ENCODE measurements at places on chromosomes 4 and X.

GRCh38 chrX:69503782-69504625 lies at the start of gene NALF2:
NALF2 (plus strand) TSS chrX:69504326; CDS start chrX:69505283, 957 bp downstream.
- DNase-seq, result no peak

- DNase-seq, result no peak
Observed at GRCh38 chr4:148207068-148207467, 235.1 kb downstream of the NR3C2 start.

- DNase-seq, result no peak
Observed at GRCh38 chr4:6474705-6475457, 2.5 kb upstream of the PPP2R2C start.

DNA sequence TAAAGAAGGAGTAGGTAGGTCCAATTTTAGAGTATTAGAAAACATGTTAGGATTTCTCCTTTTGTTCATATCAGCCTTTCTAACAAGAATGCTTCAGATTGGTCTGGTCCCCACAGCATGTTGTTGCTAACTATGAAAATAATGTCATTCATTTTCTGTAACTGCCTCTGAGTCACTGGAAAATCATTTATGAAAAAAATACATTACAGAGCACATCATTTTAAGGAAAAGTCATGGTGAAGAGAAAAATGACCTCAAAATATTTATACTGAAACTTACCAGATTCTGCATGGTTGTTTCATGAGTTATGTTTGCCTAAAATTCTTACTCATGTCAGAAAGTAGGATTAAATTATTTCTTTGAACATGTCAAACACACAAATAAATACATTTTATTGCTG lies 35.2 kb downstream of the DTHD1 start:
- DNase-seq, result no peak

- no peak for DNase-seq
Observed at GRCh38 chr4:30724247-30724646, 4.1 kb downstream of the PCDH7 start.

DNA sequence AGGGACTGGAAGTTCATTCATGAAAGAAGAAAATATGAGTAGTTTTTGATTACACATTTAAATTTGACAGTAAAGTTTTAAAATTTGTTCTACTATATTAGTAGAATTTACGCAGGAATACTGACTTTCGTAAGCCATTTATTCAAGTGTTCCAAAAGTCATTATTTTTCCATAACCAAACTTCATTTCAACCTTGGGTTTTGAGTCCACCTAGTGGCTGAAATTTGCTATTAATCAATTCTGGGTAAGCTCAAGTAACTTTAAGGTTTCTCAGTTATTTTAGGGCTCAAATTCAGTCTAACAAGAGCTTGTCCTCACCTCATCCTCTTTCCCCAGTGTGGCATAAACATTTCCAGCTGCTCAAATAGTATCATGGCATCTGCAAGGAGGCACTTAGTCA lies 175.4 kb downstream of the SH3BGRL start:
- no peak for DNase-seq

- DNase-seq, result no peak
Observed at GRCh38 chr4:185398618-185399017, 2.0 kb downstream of the ANKRD37 start.

- DNase-seq, result no peak
Observed at GRCh38 chr4:23878246-23878891, 11.5 kb downstream of the PPARGC1A start.

DNA sequence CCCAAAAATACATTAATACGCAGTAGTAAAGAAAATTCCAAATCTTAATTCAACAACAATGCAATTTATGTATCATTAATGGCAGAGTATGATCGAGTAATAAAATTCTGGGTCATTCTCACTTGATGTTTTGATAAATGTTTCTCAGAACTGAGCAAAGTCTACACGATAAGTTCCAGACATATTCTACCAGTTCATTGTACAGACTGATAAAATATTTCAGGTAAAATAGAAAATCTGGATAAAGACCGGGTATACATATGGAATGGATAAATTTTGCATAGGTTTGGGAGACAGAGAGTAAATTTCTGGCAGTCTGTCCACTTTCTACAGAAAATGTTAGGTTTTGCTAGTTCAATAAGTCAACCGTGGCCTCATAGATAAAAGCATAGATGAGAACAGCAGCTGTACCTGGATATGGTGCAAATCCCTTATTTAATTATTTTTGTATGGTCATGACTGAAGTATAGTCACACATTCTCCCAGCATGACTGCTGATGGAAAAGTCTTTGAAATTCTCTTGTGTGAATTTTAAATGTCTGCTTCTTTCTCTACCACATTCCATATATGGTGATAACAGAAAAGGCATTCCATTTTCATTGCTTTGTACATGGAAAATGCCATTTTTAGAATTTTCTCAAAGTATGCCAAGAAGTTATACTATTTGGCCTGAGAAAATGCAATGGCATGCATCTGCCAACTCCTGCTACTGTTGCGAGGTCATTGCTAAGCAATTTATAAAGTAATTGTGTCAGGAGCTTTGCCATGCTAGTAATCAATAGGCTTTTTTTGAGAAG lies 301.9 kb upstream of the ARSJ start:
- no peak for DNase-seq

GRCh38 chrX:17842769-17843525 lies 18.2 kb downstream of the RAI2 start:
- no peak for DNase-seq

- no peak for DNase-seq
Observed at GRCh38 chrX:39144323-39144722, 343.1 kb downstream of the MID1IP1 start.

DNA sequence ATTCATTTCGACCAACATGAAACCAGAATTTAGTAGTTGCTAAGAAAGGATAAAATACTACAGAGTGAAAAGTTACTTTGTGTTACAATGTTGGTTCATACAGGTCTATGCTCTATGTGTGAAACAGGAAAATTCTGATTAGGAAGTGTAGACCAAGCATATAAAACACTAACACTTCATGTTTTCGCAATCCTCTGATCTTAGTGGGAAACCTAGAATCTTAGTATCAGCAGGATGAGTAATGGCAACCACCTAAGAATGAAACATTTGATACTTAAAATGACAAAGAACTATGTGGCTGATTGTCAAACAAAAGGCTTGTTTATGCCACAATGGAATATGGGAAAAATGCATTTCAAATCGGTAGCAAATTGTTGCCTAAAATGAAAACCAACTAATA lies 116.1 kb downstream of the AMMECR1 start:
- no peak for DNase-seq

- no peak for DNase-seq
Observed at GRCh38 chr4:1218634-1219565, 30.0 kb downstream of the CTBP1 start.

- no peak for DNase-seq
Observed at GRCh38 chrX:5708251-5708650, 520.4 kb downstream of the NLGN4X start.

DNA sequence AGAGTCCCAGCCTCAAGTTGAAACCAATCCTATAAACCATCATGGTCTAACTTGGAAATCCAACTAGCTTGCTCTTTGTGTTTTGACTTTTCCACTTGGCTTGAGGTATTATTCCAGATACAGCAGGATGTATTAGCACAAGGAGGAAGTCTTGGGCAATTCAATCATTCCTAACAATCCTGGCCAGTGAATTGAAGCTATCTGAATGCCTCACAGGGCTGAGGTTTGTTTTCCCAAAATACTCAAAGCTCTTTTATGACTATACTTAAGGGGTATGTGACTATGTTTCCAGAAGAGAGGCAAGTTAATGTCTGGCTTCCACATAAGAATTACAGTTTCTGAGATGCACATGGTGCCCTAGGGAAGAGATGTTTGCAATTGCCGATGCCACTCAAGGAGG lies 66.8 kb upstream of the SH3RF1 start:
- no peak for DNase-seq

DNA sequence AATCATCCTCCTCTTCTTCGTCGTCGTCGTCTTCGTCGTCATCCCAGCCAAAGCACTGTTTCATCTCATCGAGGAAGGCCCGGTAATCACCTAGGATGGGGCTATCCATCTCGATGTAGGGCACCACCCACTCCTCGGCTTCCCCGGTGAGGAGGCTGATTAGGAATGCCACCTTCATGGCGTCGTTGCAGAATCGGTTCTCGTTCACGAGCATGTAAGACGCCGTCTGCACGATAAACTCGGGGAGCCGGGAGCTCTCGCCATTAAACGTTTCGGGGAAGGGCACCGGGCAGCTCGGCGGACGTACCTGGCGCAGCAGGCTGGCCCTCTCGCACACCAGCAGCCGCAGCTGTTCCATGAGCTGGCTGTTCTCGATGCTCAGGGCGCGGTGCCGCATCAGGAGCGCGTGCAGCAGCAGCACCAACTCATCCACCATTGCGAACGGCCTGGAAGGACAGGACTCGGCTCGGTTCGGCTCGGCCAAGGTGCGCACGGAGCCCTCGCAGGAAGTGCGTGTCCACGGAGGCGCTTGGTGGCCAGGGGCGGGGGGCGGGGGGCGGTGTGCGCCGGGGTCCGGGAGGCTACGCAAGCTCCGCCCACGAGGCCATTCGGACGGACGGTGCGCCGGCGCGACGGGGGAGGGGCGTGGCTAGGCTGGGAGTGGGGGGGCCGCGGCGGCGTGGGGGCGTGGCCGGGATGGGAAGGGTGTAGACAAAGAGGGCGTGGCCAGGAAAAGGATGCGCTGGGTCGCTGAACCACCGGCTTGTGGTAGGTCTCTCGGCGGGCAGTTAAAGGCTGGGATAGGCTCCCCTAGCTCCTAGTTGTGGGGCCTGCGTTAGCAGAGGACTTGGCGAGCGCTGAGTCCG lies at the start of gene LDOC1:
TSS of gene LDOC1 (minus strand) at position 544 of the 866 bp plus-strand sequence. CDS start at position 436, 108 bp downstream.
- peak; percentile 28 for DNase-seq

DNA sequence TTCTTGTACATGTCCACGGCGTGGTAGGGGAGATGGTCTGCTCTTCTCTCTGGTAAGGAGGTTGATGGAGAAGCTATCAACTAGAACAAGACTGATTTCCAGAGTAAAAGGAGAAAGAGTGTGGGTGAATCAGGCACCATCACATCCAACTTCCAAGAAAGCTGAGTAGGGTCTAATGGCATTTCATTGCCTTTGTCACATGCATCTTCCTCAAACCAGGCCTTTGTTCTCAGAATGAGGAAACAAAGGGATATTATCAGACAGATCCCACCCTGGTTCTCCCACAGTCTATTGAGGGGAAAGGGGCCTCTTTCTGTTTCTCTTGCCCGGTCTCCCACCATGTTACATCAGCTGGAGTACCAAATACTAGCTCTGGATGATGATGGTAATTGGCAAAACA lies 160.2 kb upstream of the RBPJ start:
- no peak for DNase-seq

GRCh38 chrX:153865685-153866084 lies 20.3 kb downstream of the L1CAM start:
- no peak for DNase-seq

GRCh38 chrX:26581091-26581490 lies 365.1 kb downstream of the MAGEB5 start:
- no peak for DNase-seq

DNA sequence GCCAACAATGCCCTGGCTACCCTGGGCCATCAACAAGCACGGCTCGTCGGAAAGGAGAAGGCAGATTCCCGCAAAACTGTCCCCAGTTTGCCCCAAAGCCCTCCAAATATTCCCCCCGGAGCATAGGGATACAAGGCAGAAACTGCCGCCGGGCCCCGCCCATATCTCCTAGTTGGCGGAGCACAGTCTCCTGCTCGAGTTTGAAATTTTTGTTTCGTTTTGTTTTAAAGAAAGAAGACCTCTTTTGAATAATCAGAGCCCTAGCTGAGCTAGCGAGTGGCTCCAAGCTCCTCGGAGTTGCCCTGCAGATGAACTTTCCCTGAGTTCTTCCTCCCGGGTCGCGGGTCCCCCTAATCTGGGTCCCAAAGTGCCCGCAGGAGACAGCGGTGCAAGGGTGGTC lies 138.1 kb upstream of the ZIC3 start:
- no peak for DNase-seq

DNA sequence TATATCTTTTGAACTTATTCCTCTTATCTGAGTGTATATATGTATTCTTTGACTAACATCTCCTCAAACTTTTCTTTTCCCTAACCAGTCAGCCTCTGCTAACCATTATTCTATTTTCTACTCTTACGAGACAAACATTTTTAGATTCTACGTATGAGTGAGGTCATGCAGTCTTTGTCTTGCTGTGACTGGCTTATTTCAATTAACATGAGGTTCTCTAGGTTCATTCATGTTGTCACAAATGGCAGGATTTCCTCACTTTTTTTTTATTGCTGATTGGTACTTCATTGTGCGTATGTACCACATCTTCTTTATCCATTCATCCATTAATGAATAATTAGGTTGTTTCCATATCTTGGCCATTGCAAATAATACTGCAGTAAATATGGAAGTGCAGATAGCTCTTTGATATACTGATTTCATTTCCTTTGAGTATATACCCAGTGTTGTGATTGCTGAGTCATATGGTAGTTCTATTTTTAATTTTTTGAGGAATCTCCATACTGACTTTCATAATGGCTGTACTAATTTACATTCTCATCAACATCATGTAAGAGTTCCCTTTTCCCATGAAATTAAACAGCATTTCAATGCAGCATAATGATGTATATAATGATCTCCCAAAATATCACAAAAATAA lies 80.1 kb downstream of the HS3ST1 start:
- no peak for DNase-seq

DNA sequence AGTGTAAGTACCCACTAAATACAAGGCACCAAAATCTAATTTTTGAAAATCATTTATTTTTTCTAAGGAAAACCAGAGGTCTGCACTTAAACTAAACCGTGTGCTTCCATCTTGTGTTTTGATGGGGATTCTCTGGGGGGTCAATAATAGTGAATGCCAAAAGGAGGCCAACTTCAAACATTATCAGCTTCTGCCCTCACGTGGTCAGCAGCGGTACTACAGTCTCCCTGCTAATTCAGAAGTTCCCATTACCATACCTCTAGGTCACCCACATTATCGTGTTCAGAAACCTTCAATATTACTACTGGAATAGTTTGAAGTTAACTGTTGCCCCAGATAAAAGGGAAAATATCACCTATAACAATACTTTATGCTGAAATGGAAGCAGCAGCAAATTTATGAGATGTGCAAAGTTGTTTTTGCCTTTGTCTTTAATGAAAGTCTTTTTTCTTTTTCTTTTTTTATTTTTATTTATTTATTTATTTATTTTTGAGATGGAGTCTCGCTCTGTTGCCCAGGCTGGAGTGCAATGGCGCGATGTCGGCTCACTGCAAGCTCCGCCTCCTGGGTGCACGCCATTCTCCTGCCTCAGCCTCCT lies 17.3 kb downstream of the CTPS2 start:
- DNase-seq, result peak; percentile 0

Measured in cerebellar nuclear complex (tissue), 1 donor.